ENCODE measurements at places on chromosomes 5 and 9.

DNA sequence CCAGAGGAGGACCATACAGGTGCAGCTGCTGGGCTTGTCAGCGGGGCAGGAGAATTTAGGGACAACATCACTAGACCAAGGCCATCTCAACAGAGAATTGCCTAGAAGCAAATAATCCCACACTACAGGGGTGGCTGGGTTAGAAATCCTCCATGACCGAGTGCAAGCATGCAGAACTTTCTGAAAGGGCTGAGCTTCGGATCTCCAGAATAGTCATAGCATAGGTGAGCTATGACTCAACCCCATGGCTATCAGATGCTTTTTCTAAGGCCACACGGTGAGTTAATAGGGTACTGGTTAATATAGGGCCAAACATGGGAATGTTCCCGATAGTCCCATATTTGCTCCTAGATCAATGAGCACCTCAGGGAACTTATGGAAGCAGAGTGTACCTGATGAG lies 4.2 kb downstream of the KCNIP1 start:
- H3K4me3 ChIP-seq = no peak overlapping the region
- H3K27me3 ChIP-seq = peaks cover 34% of the 10 kb centered on the region
- no peak for DNase-seq

GRCh38 chr5:124260921-124261515 lies 485.4 kb downstream of the ZNF608 start:
- DNase-seq = no peak
- H3K36me3 ChIP-seq = no peaks in the 10 kb centered on the region
- H3K27ac ChIP-seq = no peak overlapping the region

DNA sequence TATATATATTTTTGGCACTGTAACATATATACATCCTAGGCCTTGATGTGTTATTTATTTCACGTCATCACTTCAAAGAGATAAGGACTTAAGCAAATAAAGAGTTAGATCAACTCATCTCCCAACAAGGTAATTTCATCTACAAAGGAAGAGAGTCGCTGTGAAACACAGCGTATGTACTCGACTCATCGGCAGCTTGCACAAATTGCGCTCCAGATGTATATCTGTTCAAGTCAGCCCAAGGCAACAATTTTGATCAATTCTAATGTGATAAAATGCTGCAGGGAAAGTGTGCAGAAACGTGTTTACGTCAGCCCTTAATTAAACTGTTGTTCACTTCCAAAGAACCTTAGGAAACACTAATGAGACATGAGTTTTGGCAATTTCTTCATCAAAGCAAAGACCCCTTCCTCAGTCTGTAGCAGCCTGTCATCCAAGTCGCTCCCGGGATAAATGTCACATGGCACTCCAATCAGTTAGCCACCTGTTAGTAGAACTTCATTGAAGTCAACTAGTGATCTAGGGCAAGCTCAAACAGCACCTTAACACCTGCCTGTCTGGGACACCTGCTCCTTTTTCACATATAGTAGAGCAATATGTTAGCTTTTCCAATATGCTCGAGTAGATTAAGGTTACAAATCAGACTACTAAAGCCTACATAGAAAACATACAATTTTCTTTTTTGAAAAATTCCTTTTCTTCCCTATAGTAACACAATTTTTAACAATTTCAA lies 182.4 kb downstream of the NFIB start:
- no peaks in the 10 kb centered on the region for H3K27me3 ChIP-seq
- no peak overlapping the region for H3K27ac ChIP-seq
- H3K4me3 ChIP-seq = no peak overlapping the region
- no peaks in the 10 kb centered on the region for H3K36me3 ChIP-seq

- H3K4me3 ChIP-seq = no peak overlapping the region
- no peak for DNase-seq
- no peaks in the 10 kb centered on the region for H3K4me1 ChIP-seq
- H3K27me3 ChIP-seq = no peaks in the 10 kb centered on the region
Observed at GRCh38 chr9:4099976-4100735, 199.7 kb downstream of the GLIS3 start.

DNA sequence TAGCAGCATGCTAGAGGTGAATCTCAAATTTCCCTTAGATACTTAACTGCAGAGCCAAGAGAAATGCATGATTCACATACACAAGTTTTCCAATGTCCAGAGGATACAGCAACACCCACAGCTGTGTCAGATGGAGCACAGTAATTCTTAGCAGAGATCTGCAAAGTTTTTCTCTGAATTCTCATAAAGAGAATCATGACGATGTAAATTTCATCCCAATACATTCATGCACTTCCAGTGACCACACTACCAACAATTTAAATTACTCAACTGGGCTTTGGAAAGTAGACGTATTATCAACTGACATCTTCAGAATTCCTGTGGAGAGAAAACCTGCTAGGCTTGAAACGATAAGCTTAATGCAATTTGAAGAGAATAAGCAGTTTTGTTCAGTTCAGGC lies 378.8 kb upstream of the TLE4 start:
- no peak for DNase-seq
- no peak overlapping the region for H3K27ac ChIP-seq
- no peak overlapping the region for H3K4me3 ChIP-seq
- H3K27me3 ChIP-seq = no peaks in the 10 kb centered on the region
- H3K4me1 ChIP-seq = no peaks in the 10 kb centered on the region

DNA sequence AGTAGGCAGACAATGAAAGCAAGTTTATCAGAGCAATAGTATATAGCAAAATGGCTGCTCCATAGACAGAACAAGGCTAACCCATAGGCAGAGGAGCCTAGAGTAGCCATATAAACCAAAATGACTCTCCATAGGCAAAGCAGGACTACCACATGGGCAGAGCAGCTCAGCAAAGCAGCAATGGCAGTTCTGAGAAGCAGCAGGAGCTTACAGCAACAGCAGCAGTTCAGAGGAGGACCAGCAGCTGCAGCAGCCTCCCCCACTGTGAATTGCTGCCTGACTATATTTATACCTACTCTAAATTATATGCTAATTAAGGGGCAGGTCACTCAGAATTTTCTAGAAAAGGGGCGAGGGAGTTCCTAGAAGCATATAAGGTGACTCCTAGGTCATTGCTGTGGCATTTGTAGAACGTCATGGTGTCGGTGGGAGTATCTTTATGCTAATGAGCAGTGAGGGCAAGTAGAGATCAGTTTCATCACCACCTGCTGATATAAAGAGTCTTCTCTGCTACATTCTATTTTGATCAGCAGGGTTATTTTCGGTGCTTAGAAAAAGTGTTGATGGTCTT lies 1115.5 kb downstream of the DTWD2 start:
- no peaks in the 10 kb centered on the region for H3K4me1 ChIP-seq
- no peak for DNase-seq
- H3K27ac ChIP-seq = no peak overlapping the region
- no peaks in the 10 kb centered on the region for H3K27me3 ChIP-seq
- H3K4me3 ChIP-seq = no peak overlapping the region

DNA sequence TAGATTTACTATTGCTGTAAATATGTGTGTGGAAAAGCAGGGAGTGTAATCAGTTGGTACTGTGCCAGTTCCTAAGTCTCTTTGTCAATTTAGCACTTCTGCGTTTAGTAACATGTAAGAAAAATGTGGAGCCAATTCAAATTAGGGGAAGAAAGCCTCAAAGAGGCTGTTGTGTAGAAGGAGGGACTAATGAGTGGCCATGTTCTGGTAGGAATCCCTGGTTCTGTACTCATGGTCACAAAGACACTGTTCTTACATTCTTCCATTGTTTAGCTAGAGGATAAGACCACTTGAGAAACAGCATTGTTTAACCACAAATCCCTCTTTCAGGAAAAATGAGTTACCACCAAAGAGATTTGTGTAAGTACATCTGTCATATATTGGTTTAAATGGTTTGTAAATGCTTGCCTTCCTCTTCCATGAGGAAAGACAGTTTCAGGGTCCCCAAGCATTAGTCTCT lies 14.9 kb downstream of the ARHGEF28 start:
- H3K36me3 ChIP-seq = no peaks in the 10 kb centered on the region
- peak; percentile 4 for DNase-seq
- peaks cover 3% of the 10 kb centered on the region for H3K27me3 ChIP-seq

- no peaks in the 10 kb centered on the region for H3K36me3 ChIP-seq
- H3K27me3 ChIP-seq = no peaks in the 10 kb centered on the region
- peaks cover 10% of the 10 kb centered on the region for H3K4me1 ChIP-seq
- peak overlapping the region; percentile 46 for H3K4me3 ChIP-seq
- peak; percentile 69 for DNase-seq
Observed at GRCh38 chr5:159331093-159331973, 1.0 kb upstream of the IL12B start.

DNA sequence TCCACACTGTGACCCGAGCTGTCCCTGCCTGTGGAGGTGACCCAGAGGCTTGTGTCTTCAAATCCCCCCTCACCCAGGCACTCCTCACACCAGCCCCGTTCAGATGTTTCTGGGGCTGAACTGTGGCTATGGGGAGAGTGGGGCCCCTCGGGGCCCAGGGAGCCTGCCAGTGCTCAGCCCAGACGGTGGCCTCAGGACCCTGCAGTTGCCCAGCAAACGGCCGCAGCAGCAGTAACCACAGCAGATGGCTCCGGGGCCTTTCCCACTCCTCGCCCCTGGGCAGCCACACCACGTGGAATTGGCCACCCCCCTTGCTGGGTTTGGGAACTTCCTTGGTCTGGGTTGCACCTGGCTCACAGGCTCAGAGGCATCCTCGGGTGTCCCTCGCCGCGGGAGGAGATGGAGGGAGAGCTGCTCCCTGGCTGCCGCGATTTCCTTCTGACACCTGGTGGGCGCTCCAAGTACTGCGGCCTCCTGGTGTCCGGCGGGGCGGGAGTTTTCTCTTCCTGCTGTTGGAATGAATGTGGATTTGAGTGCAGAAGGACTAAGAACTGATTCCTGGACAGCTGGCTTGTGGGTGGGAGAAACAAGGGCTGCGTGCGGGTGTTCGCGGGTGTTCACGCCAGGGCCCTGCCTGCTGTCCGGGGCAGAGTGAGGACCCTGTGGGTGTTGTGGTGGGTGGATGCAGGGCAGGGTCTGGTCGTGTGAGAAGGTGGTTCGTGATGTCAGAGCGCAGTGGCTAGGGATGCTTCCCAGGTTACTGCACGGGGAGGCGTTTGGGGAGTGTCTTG lies 97.5 kb downstream of the COL5A1 start:
- H3K4me1 ChIP-seq = no peaks in the 10 kb centered on the region
- no peak overlapping the region for H3K27ac ChIP-seq
- no peaks in the 10 kb centered on the region for H3K27me3 ChIP-seq
- peak; percentile 44 for DNase-seq
- no peaks in the 10 kb centered on the region for H3K36me3 ChIP-seq

- H3K27me3 ChIP-seq = no peaks in the 10 kb centered on the region
Observed at GRCh38 chr9:91214086-91214485, 147.6 kb downstream of the AUH start.

DNA sequence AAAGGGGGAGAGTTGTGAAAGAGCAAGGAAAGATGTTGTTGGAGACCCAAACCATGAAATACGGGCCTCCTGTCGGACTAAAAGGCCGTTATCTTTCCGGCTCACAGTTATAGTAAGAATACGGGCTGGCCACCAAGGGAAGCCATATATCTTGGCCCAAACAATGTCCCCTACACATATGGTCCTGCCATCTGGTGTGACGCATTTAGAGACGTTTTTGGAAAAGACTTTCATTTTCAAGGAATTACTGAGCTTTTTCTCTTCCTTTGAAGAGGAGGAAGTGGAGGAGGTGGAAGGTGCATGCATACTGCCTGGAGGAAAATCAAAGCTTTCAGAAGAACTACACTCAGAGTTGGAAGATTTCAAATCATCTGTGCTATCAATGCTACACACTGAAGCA lies 26.7 kb downstream of the PWWP2A start:
- no peak for DNase-seq
- no peaks in the 10 kb centered on the region for H3K4me1 ChIP-seq
- peaks cover 21% of the 10 kb centered on the region for H3K36me3 ChIP-seq
- H3K27ac ChIP-seq = no peak overlapping the region

DNA sequence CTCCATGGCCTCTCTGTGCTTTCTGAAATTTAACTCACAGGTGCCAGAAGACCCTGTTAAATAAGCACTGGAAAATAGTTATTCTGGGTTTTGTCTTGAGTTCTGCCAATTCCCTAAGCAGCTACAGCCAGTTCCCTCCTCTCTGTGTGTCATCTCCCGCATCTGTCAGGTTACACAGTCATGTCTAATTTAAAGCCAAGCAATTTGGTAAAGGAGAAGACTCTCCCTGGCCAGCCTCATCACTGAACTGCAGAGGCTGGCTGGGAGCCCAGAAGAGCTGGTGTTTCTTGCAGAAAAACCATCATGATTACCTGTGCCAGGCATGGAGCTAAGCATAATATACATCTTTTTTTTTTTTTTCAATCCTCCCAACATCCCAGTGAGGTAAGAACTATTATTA lies 141.3 kb upstream of the ZNF366 start:
- DNase-seq = no peak
- H3K36me3 ChIP-seq = no peaks in the 10 kb centered on the region
- no peaks in the 10 kb centered on the region for H3K27me3 ChIP-seq
- no peak overlapping the region for H3K4me3 ChIP-seq

DNA sequence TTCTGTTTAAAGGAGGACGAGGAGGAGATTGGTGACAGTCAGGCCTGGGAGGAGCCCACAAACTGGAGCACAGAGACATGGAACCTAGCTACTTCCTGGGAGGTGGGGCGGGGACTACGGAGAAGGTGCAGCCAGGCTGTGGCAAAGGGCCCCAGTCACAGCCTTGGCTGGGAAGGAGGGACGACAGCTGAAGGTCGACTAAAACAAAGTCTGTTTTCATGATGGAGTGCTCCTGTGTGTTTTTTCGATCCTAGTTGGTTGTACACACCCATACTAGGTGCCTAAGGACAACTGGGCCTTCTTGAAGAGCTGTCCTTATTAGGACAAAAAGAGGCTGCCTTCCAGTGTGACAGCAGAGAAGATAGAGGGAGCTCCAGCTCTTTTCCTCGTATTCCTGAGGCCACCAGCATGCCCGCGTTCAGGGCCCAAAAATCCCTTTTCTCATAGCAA lies 2.9 kb downstream of the CCDC107 start:
- no peak for DNase-seq
- peaks cover 23% of the 10 kb centered on the region for H3K36me3 ChIP-seq
- peaks cover 51% of the 10 kb centered on the region for H3K4me1 ChIP-seq
- no peak overlapping the region for H3K27ac ChIP-seq

- H3K4me1 ChIP-seq = no peaks in the 10 kb centered on the region
- H3K36me3 ChIP-seq = no peaks in the 10 kb centered on the region
- no peak overlapping the region for H3K27ac ChIP-seq
- H3K4me3 ChIP-seq = no peak overlapping the region
- H3K27me3 ChIP-seq = no peaks in the 10 kb centered on the region
- no peak for DNase-seq
Observed at GRCh38 chr5:123756318-123756665, 244.3 kb downstream of the CSNK1G3 start.

GRCh38 chr9:13911473-13911872 lies 402.5 kb downstream of the NFIB start:
- H3K27me3 ChIP-seq = no peaks in the 10 kb centered on the region
- no peak overlapping the region for H3K4me3 ChIP-seq
- DNase-seq = no peak
- H3K36me3 ChIP-seq = no peaks in the 10 kb centered on the region
- no peak overlapping the region for H3K27ac ChIP-seq
- H3K4me1 ChIP-seq = no peaks in the 10 kb centered on the region
